Activated naive CD4-positive, alpha-beta T cell treated with anti-CD3 and anti-CD28 coated beads, Interleukin-2, amount 50 U/mL, for 16 hours (primary cell): ENCODE measurements at places on chromosomes 3 and 15.

DNA sequence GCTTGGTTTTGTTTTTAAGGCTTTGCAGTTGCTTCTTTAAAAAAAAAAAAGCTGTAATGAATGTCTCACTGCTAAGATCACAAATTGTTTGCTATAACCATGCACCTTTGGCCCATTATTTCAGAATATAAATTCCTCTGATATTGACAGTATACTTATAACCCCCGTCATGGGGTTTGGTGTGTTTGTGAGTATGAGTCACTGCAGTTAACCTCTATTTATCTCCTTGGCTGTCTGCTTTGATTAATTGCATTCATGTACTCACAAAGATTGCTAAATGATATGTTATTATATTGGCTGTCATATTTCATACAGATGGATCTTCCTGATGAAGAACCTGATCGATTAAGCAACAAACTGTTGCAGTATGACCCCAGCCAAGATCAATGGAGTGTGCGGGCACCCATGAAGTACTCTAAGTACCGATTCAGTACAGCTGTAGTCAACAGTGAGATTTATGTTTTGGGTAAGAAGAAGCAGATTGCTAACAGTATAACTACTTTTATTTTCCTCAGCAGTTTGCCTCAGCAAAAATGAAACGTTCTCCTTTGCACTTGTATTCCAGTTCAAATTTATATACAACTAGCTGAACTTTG, 14.9 kb downstream of the KBTBD12 start:
- DNase-seq = no peak

GRCh38 chr3:150729682-150730360, 26.1 kb upstream of the ERICH6 start:
- no peak for DNase-seq

- DNase-seq = no peak
These were observed 13.3 kb downstream of the CLK3 start for GRCh38 chr15:74628949-74629348.

DNA sequence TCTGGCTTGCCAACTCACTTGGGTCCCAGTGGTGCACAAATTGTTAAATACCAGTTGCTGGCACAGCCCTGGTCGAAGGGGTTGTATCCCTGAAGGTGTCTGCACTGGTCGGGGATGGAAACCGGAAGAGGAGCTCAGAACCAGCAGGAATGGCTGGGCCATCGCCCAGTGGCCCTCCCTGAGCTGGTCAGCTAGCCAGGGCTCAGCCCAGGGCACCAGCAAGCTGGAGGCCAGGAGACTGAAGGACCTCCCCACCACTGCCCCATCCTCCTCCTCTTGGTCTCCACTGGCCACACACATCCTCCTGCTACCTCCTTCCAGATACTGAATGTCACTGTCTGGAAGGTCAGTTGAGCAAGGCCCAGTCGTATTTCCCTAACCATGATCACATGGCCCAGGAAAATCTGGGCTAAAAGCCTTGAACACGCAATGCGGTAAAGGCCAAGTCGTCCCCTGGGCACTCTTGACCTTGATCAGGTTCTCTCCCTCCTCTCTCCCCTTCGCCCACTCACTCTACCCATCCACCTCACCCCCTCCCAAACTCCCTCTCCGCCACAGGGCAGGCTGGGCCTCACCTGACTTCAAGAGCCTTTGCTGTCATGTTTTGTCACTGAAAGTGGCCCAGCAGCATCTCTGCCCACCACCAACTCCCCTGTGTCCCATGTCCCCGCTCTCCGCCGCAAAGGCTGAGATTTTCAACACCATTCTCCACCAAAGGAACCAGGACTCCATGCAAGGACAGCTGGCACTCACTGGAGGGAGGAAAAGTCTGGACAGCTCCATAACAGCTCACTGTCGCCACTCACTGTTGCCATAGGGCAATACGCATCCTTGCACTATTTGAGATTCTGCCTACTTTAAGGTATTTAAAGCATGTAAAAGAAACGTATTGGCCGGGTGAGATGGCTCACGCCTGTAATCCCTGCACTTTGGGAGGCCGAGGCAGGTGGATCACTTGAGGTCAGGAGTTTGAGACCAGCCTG, 12.1 kb downstream of the ZDHHC19 start:
- no peak for DNase-seq

- peak; percentile 31 for DNase-seq
These were observed 27.6 kb upstream of the RAB7A start for GRCh38 chr3:128698211-128699047.

DNA sequence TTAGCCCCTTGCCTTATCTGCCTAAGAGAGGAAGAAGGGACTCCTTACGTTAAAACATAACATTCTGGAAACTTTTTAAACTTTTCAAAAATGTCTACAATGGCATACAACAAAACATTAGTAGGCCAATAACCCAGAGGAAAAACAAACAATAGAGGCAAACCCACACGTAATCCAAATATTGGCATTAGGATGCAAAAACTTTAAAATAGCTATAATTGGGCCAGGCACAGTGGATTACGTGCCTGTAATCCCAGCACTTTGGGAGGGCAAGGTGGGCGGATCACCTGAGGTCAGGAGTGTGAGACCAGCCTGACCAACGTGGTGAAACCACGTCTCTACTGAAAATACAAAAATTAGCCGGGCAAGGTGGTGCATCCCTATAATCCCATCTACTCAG, 134.9 kb downstream of the AQP9 start:
- DNase-seq = no peak

DNA sequence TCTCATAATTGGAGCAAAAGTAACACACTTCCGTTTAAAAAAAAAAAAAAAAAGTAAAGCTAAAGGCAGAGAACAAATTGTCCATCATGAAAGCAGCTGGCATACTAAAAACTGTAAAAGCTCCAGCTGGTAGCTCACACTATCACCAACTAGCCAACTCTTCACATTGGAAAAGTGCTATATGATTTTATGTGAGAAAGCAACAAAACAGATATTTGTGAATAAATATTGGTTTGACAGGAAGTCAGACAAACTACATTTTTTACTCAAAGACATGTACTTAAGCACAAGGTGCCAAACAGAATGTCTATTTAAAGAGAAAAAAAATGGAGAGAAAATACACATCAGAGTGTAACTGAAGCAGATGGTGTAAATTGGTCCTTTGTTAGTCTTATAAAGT, 231.2 kb upstream of the CADM2 start:
- DNase-seq = no peak

DNA sequence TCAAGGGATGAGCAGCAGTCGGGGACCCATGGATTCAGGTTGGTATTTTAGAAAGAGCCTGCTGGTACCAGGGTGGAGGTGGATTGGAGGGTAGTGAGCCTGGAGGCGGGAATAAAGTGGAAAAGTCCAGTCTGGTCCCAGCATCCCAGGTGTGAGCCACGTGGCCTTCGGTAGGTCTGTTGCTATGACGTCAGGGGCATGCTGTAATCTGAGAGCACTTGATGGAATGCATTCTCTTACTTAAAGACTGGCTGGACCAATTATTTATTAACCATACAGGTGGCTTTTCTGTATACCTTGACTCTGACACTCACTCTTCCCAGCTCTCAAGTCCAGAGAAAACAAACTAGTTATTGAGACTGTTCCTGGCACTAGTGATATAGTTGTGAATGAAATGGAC, 389.9 kb upstream of the RGMA start:
- no peak for DNase-seq

DNA sequence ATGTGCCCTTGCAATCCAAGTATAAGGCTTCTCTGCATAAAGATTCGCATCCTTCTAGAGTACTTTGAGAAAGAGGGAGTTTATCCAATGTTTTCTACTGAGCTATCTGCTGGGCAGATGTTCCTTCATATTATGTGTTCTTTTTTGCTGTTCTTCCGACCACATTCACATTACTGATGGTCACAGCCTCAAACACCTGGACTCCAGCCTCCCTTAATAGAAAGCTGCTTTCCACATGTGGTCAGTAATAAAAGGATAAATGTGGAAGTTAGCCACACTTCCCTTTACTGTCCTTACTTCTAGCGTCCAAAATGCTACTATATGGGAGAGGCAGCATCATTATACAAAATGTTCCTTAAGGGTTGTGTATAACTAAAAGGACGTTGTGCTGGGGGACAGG, 116.9 kb downstream of the CD47 start:
- no peak for DNase-seq

DNA sequence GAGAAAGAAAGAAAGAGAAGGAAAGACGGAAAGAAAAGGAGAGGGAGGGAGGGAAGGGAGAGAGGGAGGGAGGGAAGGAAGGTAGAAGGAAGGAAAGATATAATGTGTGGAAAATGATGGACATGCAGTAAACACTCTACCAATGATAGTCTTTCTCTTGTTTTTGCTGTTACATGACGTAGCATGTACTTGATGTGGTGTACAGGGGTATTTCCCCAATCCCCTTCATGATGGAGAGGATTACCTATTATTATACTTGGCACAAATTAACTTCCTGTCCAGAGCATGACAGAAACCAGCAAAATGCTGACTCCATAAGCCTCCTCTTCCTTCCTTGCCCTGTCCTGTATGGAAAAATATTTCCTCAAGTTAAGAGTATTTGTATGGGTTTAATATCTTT, 124.4 kb downstream of the B3GALNT1 start:
- no peak for DNase-seq

DNA sequence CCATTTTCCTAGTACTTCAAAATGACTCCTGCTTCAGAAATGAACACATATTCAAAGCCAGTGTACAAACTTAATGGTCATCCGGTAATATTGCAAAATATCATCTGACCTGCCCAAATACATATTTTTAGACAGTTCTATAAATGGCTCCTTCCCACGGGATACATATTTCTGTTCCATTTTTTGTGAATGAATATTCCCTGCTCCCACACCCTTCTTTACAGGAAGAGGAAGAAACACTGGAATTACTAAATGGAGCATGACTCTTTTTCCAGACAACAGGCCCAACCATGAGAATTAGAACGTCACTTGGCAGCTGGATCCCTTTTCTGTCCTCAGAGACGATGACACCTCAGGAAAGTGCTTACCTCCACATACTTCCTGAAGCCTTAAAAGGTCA, 38.0 kb upstream of the CBLB start:
- no peak for DNase-seq

- DNase-seq = no peak
These were observed 17.9 kb downstream of the KBTBD13 start for GRCh38 chr15:65094294-65094995.

DNA sequence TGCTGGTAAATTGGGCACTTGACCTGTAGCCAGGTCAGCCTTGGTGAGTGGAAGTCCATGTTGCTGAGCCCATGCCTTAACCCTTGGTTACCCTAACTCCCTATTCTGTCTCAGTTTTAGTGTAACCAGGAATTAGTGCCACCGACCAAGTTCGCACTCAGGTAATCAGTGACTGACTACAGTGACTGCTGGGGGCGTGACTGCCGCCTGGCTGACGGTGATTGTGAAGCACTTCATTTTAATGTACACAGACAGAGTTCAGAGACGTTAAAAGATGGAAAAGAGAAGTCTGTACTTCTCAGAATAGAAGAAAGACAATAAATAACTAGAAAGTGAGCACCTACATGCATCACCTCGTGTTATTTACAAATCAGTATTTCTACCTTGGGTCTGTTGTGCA, 17.3 kb downstream of the CFAP161 start:
- no peak for DNase-seq
